ENCODE measurements at places on chromosomes 4 and X.

DNA sequence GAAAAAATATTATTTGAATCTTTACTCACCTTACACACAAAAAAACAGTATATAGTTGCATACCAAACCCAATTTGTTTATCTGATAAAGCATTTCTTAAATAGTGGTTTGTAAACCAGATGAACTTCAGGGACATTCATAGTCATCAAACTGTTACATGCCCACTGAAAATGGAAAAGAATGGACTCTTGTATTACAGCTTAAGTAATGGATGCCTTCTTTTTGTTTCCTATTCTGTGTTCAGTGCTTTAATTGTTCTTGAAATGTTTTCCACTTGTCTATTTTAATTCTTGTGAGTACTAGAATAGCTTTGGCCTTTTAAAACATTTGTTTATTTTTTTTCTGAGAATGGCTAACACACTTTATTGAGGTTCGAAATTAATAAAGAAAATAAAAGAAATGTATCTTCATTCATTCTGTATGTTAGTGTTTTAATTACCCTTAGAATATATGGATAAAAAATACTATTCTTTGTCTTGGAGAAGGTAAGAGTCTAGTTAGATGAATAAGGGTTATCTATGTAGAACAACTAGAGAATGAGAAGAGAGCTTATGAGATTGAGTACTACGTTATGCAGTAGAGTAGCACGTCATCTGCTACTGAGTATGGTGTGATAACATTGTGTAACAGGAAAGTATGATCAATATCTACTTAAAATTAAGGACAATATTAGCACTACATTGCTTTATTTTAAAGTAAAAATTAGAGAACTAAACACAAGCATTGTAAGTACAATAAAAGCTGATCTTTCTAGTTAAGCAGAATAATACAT, 9.9 kb downstream of the CPEB2 start:
- no peak for DNase-seq

DNA sequence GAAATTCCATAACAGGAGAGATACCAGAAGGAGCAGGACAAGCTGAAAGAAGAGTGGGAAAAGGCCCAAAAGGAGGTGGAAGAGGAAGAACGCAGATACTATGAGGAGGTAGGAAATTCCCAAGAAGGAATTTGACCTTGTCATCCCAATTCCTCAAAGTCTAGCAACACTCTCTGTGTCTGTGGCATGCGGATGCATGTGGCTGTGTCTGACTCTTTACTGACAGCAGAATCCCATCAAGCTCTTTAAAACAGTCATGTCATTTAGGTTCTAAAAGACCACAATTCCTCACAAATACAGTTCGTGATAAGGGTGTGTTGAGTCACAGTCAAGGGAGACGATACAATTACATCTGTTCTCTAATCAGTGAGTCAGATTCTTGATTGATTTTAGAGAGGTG, 68.5 kb downstream of the PHOX2B start:
- DNase-seq: no peak

DNA sequence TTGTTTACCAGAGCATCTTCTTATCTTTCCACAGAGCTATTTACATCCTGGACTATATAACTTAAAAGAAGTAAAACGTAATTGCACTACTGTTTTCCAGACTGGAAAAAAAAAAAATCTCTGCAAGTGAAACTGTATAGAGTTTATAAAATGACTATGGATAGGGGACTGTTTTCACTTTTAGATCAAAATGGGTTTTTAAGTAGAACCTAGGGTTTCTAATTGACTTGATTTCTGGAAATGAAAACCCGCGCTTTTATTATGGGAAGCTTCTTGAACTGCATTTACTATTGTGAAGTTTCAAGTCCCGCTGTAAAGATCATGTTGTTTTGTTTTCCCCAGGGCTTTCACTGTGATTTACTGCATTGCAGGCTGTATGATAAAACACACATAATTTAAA, 162.7 kb downstream of the STIM2 start:
- no peak for DNase-seq

DNA sequence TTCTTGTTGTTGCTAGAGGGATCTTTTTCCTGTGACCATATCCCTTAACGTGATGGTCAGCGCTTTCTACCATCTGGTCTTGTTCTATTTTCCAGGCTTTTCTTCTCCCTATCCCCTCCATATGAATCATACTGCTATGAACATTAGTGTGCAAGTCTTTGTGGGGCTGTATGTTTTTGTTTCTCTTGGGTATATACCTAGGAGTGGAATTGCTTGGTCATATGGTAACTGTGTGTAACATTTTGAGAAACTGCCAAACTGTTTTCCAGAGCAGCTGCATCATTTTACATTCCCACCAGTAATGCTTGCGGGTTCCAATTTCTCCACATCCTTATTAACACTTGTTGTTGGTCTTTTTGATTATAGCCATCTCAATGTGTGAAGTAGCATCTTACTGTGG, 121.4 kb downstream of the SPRY1 start:
- no peak for DNase-seq

- DNase-seq: no peak
Measured at GRCh38 chr4:82381661-82382296, 8.0 kb upstream of the HNRNPD start.

GRCh38 chrX:68915778-68916177, 87.0 kb downstream of the EFNB1 start:
- DNase-seq: no peak

- no peak for DNase-seq
Measured at GRCh38 chr4:100682477-100683218, 164.8 kb upstream of the EMCN start.

DNA sequence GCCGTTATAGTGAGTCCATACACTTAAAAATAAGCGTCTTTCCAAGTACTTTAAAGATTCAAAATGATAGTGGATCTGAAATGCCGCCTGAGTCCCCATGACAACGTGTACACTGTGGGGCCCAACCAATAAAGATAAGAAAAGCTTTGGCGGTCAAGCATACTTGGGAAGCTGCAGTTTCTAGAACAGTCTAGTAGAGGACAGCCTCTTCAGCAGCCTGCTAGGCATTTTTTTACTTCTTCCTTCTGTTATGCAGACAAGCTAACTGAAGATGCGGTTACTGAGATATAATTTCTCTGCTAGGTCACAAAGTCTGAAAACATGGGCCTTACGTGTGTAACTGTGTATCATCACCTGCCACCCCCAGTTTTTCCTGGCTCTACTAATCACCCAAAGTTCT, 402 bp upstream of the UPRT start:
- DNase-seq: no peak

DNA sequence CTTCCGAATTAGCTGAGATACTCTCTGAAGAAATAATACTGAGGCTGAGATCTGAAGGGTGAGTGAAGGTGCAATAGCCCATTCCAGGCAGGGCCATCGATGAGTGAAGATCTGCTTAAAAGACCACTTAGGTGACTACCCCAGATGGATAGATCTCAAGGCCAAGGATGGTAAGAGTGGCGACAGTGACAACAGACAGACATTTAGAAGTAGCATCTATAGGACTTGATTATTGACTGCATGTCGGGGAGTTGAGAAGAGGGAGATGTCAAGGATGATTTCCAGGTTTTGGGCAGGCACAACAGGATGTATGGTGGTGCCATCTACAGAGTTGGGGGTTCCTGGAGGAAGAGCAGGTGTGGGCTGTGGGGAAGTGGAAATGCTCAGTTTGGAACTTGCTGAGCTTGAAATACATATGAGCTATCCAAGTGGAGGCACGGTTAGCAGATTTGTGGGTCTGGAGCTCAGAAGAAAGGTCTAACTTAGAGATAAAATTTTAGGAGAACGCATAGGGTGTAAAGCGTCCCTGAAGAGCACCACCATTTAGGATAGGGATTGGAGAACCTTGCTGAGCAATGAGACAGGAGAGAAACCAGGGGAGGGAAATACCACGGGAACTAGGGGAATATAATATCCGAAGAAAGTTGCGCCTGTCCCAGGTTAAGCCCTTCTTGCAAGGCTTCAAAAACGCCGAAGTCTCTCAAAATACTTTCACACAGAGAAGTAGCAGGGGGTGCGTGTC, 688 bp downstream of the UFSP2 start:
- DNase-seq: no peak

GRCh38 chr4:175703956-175704600, 108.0 kb downstream of the GPM6A start:
- DNase-seq: no peak

DNA sequence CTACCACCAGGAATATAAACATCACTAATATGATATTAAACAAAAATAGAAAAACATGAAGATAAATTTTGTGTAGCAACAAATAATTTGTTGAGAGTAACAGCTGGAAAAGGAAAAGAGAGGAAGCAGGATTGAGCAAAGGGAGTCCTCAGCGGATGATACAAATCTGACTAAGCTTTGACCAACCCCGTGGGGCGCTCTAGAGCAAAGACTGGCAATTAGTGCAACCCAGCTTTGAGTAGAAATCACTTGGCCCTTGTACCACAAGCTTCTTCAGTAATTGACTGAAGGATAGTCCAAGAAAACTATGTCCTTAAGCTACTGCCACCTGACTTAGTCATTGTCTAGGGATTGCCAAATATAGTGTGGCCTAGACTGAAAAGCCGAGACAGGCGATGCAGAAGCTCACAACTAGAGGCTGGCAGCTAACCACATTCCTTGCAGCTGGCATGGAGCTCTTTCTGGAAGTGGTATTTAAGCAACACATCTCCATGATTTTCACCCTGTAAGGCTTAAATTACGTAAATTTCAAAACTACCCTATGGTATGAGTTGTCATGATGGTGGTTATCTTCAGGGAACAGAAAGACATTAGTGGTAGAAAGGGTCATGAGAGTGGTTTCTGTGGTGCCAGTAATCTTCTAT, 396.0 kb downstream of the PDGFC start:
- DNase-seq: peak; percentile 52

DNA sequence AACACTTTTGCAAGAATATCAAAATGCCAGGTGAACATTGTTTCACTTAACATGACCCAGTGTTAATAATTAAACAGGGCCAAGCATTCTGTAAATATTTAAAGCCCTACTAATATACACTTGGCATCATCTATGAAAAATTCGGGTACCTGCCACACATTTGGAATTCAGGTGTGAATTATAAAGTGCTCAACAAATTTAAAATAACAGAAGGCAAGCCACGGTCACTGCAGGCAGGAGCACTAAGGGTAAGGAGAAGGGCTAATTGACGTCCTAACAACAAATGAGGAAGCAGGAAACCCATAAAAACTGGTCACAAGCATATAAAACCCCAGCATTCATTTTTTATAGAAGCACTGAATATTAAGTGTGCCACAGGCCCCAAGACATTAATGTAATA, 43.8 kb upstream of the CPEB2 start:
- no peak for DNase-seq
